Amniotic epithelial cell (primary cell): ENCODE measurements at places on chromosomes 1 and 21.
A peak's percentile ranks its signal among the peaks of the same experiment; 100 is the strongest.

DNA sequence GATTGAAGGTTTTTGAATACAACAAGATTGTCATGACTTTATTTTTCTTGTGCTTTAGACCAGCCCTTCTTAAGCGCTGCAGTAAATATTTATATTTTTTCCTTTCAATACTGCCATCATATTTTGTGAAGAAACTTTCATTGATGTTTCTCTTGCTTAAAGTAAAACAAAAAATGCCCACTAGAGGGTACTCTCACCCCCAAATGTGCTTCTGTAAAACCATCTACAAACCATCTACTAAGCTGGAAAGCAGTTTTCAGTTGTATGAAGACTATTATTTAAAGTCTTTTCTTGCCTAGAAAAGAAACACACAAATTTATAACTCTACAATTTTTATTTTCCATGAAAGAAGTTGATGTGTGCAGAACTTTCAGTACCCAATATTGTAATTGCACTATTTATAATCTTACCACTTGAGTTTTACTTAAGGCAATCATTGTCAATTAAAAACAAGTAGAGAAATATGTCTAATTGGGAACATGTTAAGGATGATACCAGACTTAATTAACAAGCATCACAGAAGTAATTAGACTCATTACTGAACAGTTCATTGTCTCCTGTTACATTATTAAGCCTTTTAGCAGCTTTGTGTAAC is 10.7 kb downstream of the LEPR start:
- DNase-seq: peak; percentile 64

DNA sequence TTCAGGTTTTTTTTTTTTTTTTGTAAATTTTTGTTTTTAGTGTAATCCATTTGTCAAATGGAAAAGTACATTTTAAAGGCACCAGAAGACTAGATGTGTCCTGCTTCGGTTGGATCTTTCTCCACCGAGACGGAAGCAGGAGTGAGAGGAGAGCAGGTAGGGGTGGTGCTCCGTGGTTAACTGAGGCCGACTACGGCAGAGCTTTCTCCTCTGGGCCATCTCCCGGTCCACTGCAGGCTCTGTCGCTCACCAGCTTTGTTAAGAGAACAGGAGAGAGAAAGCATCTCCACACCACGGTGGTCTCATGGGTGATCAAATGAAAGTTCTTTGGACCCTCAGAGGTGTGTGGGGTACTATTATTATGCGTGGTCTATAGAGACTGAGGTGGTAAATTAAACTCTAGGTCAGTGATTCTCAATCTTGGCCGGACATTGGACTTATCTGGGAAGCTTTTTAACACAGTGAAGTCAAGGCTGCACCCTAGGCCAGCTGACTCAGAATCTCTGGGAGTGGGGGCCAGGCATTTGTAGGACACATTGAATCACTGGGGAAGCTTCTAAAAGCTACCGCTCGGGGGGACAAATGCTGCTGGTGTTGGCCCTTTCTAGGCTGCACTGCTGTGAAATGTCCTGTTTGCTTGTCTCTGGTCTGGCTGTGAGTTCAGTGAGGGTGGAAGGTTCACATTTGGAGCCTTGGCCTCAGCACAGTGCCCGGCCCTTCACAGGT is 25.0 kb downstream of the ABCA4 start:
- DNase-seq: no peak

DNA sequence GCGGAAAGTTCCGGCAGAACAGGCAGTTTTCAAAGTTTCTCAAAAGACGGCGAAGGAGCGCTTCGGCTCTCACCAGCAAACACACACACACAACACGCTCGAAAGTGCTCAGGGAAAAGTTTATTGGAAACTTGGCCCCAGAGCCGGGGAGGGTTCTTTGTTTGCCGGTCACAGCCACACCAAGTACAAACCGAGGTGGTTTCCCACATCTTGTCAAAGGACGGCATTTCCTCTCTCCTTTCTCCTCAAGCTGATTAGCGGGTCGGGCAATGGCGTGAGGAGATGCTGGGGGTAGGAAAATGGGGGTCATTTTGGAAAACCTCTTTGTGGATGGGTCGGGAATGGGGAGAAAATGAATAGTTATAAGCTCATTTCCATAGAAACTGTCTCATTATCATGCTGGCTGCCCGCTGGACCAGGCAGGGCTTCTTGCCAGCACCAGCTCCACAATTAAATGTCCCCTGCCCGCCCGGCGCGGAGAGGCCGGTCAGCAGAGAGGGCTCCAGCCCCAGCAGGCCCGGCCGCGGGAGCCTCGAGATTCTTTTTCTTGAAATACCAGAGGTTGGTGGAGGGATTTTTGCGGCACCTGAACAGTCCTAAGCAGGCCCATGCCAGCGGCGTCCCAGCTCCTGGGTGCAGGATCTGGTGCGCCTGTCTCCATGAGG is 92.3 kb downstream of the PRDM16 start:
- DNase-seq: no peak

DNA sequence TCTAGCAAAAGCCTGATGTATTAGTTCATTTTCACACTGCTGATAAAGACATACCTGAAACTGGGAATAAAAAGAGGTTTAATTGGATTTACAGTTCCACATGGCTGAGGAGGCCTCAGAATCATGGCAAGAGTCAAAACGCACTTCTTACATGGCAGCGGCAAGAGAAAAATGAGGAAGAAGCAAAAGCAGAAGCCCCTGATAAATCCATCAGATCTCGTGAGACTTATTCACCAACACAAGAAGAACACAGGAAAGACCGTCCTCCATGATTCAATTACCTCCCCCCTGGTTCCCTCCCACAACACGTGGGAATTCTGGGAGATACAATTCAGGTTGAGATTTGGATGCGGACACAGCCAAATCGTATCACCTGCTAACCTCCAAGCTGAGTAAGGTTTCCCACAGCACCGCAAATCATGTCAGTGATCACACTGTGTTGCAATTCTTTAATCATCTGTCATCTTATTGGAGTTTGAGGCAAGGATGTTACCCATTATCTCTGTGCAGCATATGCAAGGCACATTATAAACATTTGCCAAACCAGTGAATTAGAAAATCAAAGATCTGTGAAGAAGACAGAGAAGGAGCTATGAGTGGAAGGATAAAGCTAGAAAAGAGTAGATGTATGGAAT is 128.5 kb downstream of the ZNF281 start:
- peak; percentile 8 for DNase-seq

- peak; percentile 54 for DNase-seq
These were observed 2.0 kb upstream of the RCC2 start for GRCh38 chr1:17441265-17441992.

- DNase-seq: no peak
These were observed 335.0 kb upstream of the NFIA start for GRCh38 chr1:60747353-60747752.

DNA sequence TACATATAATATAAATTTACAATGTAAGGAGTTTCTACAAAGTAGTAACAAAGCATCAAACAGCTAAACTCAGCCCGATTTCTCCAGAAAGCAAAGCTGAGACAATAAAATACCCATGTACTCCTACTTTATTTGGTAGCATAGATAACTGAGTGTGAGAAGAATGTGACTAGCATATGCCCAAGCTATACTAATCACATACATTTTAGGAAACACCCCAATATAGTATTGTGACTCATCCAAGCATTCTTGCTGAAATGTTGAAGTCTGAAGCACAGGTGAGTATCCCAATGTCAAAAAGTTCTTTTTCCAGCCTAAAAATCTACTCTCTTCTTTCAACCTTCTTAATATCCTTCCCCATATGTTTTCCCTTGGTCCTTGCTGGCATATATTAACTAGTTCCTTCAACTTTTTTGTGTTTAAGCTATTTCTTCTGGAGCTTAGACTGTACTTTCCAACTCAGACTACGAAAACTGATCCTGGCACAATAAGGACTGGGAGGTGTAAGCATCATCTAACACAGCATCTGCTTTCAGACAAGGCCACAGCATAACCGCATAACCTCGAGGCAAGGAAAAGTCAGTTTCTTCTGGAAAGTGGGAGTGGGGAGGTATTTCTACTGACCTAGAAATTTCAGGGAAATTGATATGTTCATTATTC is 163.0 kb upstream of the RNPC3 start:
- DNase-seq: no peak

- DNase-seq: no peak
These were observed 16.7 kb downstream of the FRRS1 start for GRCh38 chr1:99749504-99750347.

DNA sequence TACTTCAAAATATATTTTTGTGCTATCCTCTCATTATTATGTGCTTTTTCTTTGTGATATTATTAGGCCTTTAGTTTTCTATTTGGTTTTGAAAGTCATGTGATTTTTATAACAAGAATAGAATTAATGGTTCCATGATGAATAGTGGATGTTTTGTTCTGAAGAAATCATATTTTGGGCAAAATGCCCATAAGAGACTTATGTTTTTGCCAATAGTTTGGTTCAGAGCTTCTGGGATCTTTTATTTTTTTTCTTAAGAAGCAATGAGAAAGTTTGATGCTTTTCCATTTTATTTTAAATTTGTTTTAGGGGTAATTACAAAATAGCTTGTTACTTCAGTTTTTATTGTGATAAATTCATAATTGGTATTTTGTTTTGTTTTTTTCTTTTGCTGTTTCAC is 49.8 kb downstream of the LYPLAL1 start:
- DNase-seq: no peak

GRCh38 chr1:51523931-51524330 is 4.9 kb upstream of the EPS15 start:
- no peak for DNase-seq

DNA sequence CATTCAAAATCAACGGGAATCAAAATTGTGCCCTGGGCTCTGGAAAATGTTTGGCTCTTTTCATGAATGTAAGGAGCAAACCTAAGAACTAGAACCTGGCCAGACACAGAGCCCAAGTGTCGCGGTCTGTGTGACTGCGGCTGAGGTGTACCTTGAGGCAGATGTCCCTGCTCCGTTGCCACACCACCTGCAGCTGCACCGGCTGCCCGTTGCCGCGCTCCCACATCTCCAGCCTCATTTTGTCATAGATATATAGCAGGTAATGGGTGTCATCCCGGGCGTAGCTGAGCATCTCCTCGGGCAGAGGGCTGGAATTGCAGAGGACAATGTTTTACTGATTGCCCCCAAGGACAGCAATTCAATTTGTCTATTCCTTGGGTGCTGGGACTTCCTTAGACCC is 18.7 kb downstream of the EXOSC10 start:
- DNase-seq: no peak

DNA sequence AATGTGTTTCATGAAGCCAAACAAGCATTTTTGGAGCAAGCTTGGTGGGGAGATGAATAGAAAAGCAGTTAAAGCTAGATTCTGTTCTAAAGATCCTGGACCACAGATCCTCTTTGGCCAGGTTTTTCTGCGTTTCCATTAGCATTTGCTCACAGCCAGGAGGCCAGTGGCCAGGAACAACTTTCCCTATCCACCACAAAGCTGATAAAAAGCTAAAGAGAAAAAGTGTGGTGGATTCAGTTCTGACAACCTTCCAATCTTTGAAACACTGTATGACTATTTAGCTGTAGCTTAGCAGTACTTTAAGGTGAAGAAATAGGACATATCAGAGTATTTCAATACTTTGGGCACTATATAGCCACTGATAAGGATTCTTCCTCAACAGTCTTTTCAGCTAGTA is 3.0 kb upstream of the NEK7 start:
- DNase-seq: peak; percentile 72

DNA sequence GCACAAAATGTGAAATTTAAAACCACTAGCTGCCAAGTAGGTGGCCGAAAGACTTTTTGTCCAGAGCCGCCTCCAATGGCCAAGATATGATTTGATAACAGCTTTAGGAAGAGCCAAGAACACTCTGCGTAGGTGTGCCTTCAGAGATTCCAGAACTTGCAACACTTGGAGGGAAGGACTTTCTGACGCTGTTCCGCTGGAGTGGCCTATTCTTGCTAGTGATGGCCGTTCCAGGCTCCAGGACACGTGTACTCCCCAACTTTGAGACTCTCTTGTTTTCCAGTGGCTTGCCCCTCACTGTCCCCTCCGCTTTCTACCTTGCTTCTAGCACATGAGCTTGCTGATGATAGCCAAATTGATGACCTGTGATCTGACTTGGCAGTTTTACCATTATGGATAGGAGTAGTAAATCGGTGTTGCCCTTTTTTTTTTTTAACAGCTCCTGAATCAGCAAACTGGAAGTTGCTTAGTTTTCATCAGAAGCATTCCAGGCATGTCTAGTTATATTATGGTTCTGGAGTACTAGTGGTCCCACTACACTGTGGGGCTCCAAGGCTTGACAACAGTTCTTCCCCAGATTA is 1.0 kb downstream of the PRDX6 start:
- DNase-seq: peak; percentile 89

DNA sequence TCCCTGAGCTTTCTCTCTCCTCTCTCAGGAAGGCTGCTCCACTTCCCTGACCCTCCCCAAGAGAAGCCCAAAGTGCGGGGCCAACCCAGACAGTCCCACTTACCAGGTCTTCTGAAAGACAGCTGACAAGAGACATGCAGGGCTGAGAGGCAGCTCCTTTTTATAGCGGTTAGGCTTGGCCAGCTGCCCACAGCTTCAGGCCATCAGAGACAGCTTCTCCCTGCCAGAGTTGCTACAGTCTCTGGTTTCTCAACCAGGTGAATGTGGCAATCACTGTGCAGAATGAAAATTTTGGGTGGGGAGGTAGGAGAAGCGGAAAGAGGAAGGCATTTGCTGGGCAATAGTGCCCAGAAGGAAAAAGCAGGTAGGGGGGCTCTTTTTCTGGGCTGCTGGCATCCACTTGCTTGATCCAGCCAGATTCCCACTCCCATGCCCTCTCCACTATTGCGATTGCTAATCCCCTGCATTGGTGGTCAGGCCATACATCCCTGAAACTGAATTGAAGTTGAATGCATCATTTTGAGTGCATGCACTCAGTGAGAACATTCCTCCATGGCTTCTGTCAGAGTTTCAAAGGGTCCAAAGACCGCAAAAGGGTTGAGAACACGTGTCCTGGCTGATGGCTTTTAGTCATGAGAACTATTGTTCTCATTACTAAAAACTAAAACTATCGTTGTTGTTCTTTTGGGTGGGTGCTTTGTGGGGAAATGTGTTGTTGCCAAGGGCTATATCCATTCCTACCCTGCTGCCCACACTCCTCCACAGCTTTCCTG is at the start of gene S100A8:
TSS of gene S100A8 (minus strand) at position 136 of the 773 bp plus-strand sequence. CDS start 538 bp downstream, outside the sequence.
- peak; percentile 26 for DNase-seq

DNA sequence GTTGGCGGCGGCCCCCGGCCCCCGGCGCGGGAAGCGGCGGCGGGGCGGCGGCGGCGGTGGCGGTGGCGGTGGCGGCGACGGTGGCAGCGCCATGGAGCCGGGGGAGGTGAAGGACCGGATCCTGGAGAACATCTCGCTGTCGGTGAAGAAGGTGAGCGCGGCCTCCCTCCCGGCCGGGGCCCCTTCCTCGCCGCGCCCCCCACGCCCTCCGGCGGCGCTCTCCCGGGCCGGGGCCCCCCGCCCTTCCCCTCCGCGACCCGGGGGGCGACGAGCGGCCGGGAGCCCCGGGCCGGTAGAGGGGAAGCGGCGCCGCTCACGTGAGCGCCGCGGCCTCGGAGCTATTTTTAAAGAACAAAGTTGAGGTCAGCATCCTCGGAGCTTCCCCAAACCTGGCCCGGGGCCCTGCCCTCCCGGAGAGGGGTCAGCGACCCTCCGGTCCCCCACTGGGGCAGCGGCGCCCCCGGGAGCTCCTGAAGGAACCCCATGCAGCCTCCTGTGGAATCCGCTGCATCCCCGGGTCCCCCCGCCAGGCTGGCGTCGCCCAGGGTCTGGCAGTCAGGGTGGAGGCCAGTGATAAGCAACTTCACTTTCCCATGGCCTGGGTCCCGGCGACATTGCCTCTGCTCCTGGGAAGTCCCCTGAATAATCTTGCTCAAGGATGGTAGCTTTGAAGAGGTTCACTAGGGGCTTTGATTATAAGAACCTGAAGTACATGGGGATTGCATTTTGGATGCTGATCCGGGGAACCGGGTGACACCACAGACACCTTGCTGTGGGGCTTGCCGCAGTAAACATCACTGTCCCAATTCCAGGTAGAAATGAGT is 560 bp downstream of the PLEKHM2 start:
- no peak for DNase-seq

- no peak for DNase-seq
These were observed 11.5 kb downstream of the PTCH2 start for GRCh38 chr1:44831516-44831915.
